ENCODE measurements at places on chromosomes 2 and 18.
A peak's percentile ranks its signal among the peaks of the same experiment; 100 is the strongest.

- DNase-seq: no peak
Measured at GRCh38 chr2:58913082-58913726, 672.1 kb upstream of the FANCL start.

DNA sequence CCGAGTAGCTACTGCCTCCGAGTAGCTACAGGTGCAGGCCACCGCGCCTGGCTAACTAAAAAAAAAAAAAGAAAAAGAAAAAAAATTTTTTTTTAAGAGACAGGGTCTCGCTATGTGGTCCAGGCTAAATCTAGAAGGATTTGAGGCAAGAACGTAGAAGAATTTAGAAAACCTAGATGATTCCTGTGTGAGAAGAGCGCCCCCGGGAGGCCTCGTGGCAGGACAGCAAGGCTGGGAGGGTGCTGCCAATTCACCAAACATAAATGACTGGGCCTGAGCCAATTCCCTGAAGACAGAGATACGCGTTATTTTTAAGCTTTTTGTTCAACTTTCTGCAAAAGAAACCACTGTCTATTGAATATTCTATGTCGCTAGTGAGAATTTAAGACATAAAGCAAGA lies 90.1 kb upstream of the TGFA start:
- DNase-seq: peak; percentile 62

- DNase-seq: no peak
Measured at GRCh38 chr2:25994509-25994908, 12.2 kb upstream of the KIF3C start.

- no peak for DNase-seq
Measured at GRCh38 chr18:72637721-72638120, 93.6 kb upstream of the CBLN2 start.

DNA sequence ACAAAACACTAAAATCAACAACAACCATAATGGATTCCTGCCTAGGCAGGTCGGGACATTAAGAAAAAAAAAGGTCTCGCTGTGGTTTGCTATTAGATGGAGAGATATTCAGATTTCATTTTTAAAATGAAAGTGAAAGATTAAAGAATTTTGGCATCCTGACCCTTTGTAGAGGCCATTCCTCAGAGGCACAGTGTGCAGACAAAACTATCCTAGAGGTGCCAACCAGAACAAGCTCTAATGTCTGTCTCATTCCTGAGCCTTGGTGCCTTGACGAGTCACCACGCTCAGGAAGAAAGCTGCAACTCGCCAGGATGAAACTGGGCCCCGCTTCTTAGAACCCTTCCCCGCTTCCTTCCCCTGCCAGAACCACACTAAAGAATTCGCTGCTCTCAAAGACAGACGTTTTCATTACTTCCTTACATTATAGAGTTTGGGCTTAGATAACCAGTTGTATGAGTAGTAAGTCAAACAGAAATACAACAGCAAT lies 156.0 kb downstream of the TGIF1 start:
- DNase-seq: peak; percentile 71

DNA sequence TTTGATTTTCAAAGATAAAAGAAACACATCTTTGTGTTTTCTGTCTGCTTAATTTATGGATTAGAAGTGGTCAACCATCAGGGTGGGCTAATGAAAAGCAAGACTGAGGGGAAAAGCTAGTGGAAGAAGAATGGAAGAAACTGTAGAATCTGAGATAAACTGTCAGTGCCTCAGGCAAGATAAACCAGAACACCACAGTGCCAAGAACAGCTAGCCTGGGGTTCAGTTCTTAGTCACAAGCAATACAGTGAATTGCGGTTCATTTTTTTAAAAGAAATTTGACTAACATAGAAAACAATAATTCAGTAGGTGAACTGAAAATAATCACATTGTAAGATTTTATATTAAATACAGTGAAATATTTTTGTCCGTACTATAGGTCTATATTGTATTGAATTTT lies 22.0 kb upstream of the LNPK start:
- DNase-seq: no peak

DNA sequence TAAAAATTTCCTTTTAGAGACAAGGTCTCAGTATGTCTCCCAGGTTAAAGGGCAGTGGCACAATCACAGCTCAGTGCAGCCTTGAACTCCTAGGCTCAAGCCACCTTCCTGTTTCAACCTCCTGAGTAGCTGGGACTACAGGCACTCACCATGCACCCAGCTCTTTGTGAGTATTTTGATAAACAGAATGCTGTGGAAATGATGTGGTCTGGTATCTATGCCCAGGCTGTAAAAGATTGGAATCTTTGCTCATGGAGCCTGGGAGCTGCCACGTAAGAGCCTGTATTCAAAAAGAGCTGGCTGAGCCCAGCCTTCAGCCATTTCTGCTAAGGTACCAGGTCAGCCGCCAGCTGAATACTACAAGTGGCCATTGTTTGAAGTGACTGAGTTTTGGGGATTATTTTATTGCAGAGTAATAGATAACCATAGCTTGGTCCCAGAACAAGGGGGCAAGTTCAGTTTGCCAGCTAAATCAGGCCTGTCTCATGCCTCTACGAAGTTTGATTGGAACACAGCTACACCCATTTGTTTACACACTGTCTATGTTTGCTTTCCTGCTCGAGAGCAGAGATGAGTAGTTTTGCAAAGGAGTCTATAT lies 21.3 kb upstream of the ARL5A start:
- no peak for DNase-seq

DNA sequence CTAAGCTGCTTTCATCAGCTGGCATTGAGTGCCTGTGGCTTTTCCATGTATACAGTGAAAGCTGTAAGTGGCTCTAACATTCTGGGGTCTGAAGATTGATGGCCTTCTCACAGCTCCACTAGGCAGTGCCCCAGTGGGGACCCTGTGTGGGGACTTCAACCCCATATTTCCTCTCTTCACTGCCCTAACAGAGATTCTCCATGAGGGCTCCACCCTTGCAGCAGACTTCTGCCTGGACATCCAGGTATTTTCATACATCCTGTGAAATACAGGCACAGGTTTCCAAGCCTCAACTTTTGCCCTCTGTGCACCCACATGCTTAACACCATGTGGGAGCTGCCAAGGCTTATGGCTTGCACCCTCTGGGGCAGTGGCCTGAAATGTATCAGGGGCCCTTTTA lies 188.2 kb upstream of the SYT4 start:
- no peak for DNase-seq

DNA sequence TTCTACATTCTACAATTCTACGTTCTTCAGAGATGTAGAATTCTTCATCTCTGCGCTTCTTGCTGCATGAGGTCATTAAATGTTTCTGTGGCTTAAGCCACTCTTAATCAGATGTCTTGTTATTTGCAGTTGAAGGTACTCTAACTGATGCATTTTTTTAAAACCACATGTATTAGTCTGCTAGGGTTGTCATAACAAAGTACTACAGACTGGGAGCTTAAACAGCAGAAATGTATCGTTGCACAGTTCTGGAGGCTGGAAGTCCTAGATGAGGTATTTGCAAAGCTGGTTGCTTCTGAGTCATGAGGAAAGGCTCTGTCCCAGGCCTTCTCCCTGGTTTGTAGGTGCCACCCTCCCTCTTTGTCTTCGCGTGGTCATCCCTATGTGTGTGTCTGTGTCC lies 176.3 kb upstream of the GLI2 start:
- no peak for DNase-seq

- DNase-seq: no peak
Measured at GRCh38 chr2:159793326-159793725, 4.7 kb downstream of the CD302 start.

DNA sequence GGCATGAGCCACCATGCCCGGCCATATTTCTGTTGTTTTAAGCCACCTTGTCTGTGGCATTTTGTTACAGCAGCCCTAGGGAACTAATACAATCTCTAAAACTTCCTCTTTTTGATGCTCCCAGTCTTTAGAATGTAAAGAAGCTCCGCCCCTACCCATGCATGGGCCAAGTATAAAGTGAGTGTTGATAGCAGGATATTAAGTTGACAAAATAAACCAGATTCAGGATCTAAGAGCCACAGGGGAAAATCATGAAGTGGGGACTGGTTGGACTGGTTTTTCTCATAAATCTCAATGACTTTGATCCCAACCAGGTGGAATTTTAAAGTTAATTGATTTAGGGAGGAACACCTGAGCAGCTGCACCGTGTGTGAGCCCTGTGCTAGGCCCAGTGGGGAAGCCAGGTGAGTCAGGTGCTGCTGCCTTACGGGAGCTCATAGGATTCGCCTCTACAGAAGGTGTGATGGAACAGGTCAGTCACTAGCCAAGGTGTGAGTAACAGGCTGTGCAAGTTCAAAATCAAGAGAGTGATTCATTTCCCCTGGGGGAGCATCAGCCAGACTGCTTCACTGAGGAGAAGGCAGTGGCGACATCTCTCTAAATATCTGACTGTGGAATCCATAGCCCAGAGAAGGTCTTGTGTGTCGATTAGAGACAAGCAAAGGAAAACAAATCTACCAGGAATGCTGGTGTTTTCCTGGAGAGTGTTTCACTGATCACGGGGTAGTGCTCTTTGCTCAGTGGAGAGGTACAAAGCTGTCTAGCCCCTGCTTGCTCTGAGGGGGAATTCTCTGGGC lies 63.0 kb upstream of the MSH2 start:
- peak; percentile 73 for DNase-seq

- DNase-seq: peak; percentile 19
Measured at GRCh38 chr2:216257089-216257488, 115.2 kb downstream of the MARCHF4 start.

DNA sequence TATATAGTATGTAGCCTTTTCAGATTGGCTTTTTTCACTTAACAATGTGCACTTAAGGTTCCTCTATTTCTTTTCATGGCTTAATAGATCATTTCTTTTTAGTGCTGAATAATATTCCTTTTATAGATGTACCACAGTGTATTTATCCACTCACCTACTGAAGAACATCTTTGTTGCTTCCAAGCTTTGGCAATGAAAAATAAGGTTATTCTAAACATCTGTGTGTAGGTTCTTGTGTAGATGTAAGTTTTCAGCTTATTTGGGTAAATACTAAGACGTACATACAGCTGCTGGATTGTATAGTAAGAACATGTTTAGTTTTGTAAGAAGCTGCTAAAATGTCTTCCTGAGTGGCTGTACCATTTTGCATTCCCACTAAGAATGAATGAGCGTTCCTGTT lies 68.3 kb upstream of the RASGRP3 start:
- no peak for DNase-seq

DNA sequence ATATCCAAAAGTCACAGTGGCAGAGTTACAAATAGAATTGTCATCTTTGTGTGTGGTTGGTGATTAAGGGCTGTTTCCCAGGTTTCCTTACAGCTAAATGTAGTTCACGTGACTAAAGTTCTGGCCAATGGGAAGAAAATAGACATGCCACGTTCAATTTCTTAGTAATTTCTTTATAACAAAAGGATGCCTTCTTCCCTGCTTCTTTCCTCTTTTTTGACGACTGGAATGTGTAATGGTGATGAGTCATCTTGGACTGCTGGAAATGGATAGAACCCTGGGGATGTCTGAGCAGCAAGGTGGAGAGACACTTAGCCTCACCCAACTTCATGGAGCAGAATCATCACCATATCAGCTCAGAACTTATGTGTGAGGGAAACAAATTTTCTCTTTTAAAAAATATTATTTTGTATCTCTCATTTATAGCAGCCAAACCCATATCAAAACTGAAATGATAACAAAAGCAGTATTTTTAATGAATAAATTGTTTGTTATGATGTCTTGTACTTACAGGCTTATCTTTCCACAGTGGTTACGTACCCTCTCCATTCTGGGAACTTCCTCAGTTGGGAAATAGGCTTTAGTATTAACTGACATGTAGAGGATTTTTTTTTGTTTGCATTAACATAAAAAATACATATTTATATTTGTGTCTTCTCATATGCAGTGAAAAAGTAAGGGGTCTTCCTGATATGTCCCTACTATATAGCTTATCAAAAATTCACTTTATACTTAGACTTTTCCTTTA lies 91.1 kb upstream of the CDH2 start:
- DNase-seq: no peak
